ENCODE measurements at places on chromosomes 3 and 15. TPM values are rescaled to one million over a fixed set of nuclear protein-coding genes. Genes with fewer than 3 reads are reported as not detected.

DNA sequence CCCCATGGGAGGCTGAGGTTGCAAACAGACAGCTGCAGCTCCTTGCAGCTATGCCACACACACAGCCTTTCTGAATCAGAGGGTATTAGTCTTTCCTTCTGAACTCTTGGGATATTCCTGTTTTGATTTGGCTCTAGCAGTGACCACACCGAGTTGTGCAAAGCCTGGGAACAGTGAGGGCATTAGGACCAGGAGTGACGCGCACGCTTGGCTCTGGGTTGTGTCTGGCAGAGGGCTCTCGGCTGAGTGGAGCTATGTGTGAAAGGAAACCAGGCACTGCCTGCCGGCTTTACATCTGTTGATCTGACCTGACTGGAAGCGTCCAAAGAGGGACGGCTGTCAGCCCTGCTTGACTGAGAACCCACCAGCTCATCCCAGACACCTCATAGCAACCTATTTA, at the start of gene GALNT15:
TSS of gene GALNT15 (plus strand) at position 292 of the 400 bp plus-strand sequence. CDS start 472 bp downstream, outside the sequence.
- no peaks in the 10 kb centered on the region for H3K27me3 ChIP-seq
- peak within 1 kb of the TSS; percentile 51 for H3K27ac ChIP-seq
- peak within 1 kb of the TSS; percentile 18 for H3K4me3 ChIP-seq

- DNase-seq = no peak
- H3K4me1 ChIP-seq = peaks cover 50% of the 10 kb centered on the region
- no peaks in the 10 kb centered on the region for H3K36me3 ChIP-seq
- H3K4me3 ChIP-seq = no peak overlapping the region
- H3K27ac ChIP-seq = peak overlapping the region; percentile 74
Observed at GRCh38 chr3:187997490-187997889, 156.5 kb upstream of the LPP start.

CMTM8 gene
- total RNA-seq = 13.3 TPM

- peaks cover 30% of the 10 kb centered on the region for H3K4me1 ChIP-seq
- peaks cover 3% of the 10 kb centered on the region for H3K36me3 ChIP-seq
- H3K4me3 ChIP-seq = no peak overlapping the region
- H3K27ac ChIP-seq = peak overlapping the region; percentile 76
- H3K27me3 ChIP-seq = no peaks in the 10 kb centered on the region
Observed at GRCh38 chr15:70077188-70078147, 20.2 kb downstream of the TLE3 start.

CCDC33 gene
- not detected for total RNA-seq

CCDC39 gene
- not detected for total RNA-seq

DNA sequence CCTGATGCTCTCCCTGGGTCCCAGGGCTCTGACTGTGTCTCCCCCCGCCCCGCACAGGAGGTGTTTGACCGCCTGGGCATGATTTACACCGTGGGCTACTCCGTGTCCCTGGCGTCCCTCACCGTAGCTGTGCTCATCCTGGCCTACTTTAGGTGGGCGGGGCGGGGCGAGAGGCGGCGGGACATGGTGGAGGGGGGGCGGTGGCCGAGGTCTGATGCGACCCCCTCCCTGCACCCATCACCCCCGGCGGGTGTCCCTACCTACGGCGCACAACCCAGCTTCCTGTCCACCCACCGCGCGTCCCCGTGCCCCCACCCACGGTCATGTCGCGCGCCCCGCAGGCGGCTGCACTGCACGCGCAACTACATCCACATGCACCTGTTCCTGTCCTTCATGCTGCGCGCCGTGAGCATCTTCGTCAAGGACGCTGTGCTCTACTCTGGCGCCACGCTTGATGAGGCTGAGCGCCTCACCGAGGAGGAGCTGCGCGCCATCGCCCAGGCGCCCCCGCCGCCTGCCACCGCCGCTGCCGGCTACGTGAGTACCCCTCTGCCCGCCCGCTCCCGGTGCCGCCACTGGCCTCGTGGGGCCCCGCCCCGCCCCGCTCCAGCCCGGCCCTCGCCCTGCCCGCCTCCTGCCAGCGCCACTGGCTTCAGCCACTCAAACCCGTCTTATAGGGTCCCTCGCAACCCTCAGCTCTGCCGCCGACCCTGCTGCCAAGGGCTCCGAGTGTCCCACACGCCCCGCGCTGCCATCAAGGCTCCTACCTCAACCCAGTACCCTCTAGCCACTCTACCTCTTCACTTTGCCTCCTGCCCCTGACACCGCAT, 21.0 kb downstream of the PTH1R start:
- no peaks in the 10 kb centered on the region for H3K27me3 ChIP-seq
- DNase-seq = peak; percentile 20
- no peak overlapping the region for H3K4me3 ChIP-seq
- no peak overlapping the region for H3K27ac ChIP-seq

GRCh38 chr15:49038382-49038781, 7.9 kb downstream of the SECISBP2L start:
- H3K27ac ChIP-seq = no peak overlapping the region
- no peak for DNase-seq
- peaks cover 4% of the 10 kb centered on the region for H3K4me1 ChIP-seq
- no peak overlapping the region for H3K4me3 ChIP-seq
- H3K36me3 ChIP-seq = no peaks in the 10 kb centered on the region

GRCh38 chr15:32036971-32037370, 6.7 kb downstream of the CHRNA7 start:
- DNase-seq = no peak
- no peaks in the 10 kb centered on the region for H3K36me3 ChIP-seq
- no peaks in the 10 kb centered on the region for H3K4me1 ChIP-seq

- H3K36me3 ChIP-seq = no peaks in the 10 kb centered on the region
- H3K27ac ChIP-seq = no peak overlapping the region
- DNase-seq = no peak
Observed at GRCh38 chr15:64930778-64931371, 19.2 kb downstream of the ANKDD1A start.

C3orf38 gene
- total RNA-seq = 7.6 TPM

GRCh38 chr3:194574639-194575483, 58.4 kb downstream of the TMEM44 start:
- no peaks in the 10 kb centered on the region for H3K36me3 ChIP-seq
- H3K27ac ChIP-seq = no peak overlapping the region
- DNase-seq = peak; percentile 28
- no peaks in the 10 kb centered on the region for H3K4me1 ChIP-seq
- H3K4me3 ChIP-seq = no peak overlapping the region

MOBP gene
- not detected for total RNA-seq

GRCh38 chr3:134790065-134790464, 5.0 kb upstream of the EPHB1 start:
- H3K4me1 ChIP-seq = no peaks in the 10 kb centered on the region
- DNase-seq = no peak
- H3K27me3 ChIP-seq = no peaks in the 10 kb centered on the region
- H3K36me3 ChIP-seq = no peaks in the 10 kb centered on the region

- H3K27me3 ChIP-seq = no peaks in the 10 kb centered on the region
- H3K36me3 ChIP-seq = no peaks in the 10 kb centered on the region
- H3K4me3 ChIP-seq = no peak overlapping the region
- DNase-seq = no peak
- no peak overlapping the region for H3K27ac ChIP-seq
- peaks cover 11% of the 10 kb centered on the region for H3K4me1 ChIP-seq
Observed at GRCh38 chr3:51375571-51375970, 9.5 kb upstream of the MANF start.

GRCh38 chr15:52295421-52296001, at the start of gene MYO5C:
MYO5C (minus strand) TSS chr15:52295804; CDS start chr15:52295636, 168 bp downstream.
- no peak within 1 kb of the TSS for H3K27ac ChIP-seq
- H3K4me1 ChIP-seq = no peaks in the 10 kb centered on the region
- H3K36me3 ChIP-seq = no peaks in the 10 kb centered on the region
- H3K27me3 ChIP-seq = no peaks in the 10 kb centered on the region

- H3K27me3 ChIP-seq = no peaks in the 10 kb centered on the region
- H3K27ac ChIP-seq = no peak overlapping the region
- H3K4me1 ChIP-seq = no peaks in the 10 kb centered on the region
- H3K36me3 ChIP-seq = no peaks in the 10 kb centered on the region
- DNase-seq = no peak
- no peak overlapping the region for H3K4me3 ChIP-seq
Observed at GRCh38 chr3:195113536-195114425, 157.2 kb downstream of the XXYLT1 start.

GRCh38 chr3:62149962-62150361, 223.4 kb downstream of the FEZF2 start:
- H3K27me3 ChIP-seq = no peaks in the 10 kb centered on the region
- no peaks in the 10 kb centered on the region for H3K4me1 ChIP-seq
- H3K36me3 ChIP-seq = no peaks in the 10 kb centered on the region
- no peak overlapping the region for H3K4me3 ChIP-seq
- no peak overlapping the region for H3K27ac ChIP-seq
- DNase-seq = no peak

- no peak overlapping the region for H3K27ac ChIP-seq
- no peak overlapping the region for H3K4me3 ChIP-seq
- DNase-seq = no peak
- H3K4me1 ChIP-seq = no peaks in the 10 kb centered on the region
Observed at GRCh38 chr15:26287381-26287780, 424.3 kb upstream of the ATP10A start.

- H3K4me1 ChIP-seq = no peaks in the 10 kb centered on the region
- H3K27me3 ChIP-seq = no peaks in the 10 kb centered on the region
- no peak for DNase-seq
- peak overlapping the region; percentile 18 for H3K4me3 ChIP-seq
- no peak overlapping the region for H3K27ac ChIP-seq
- H3K36me3 ChIP-seq = no peaks in the 10 kb centered on the region
Observed at GRCh38 chr15:37204692-37205091, 104.3 kb upstream of the MEIS2 start.

DNA sequence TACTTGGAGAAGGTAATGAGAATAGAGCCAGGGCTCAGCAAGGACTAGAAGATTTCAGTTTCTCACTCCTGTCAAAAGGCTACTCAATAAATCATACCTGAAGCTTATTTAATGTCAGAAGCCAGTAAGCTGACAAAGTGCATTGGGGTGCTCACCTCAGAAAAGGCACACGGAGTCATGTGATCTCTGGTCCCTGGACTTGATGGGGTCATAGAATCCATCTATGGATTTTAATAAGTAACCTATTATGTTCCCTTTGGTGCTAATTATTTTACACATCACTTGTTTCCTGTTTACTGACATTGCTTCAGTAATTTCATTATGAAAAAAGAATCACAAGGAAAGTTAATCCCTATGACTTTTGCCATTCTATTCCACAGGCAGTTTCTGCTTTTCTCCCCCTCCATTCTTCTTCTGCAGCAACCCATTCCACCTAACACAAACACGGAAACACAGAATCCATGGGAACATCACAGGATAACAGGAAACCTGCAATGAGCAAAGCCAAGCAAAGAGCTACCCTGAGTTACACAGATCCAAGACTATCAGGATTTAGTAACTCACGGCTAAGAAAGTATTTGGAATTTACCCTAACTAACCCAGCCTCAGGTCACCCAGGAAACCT, 159.6 kb downstream of the MEIS2 start:
- H3K4me3 ChIP-seq = no peak overlapping the region
- no peak for DNase-seq
- H3K4me1 ChIP-seq = no peaks in the 10 kb centered on the region
- no peak overlapping the region for H3K27ac ChIP-seq

- H3K27me3 ChIP-seq = no peaks in the 10 kb centered on the region
- H3K27ac ChIP-seq = no peak overlapping the region
- DNase-seq = no peak
- H3K4me3 ChIP-seq = no peak overlapping the region
Observed at GRCh38 chr3:101994386-101994785, 145.1 kb downstream of the NFKBIZ start.

ZNF774 gene
- 2.1 TPM for total RNA-seq

DNA sequence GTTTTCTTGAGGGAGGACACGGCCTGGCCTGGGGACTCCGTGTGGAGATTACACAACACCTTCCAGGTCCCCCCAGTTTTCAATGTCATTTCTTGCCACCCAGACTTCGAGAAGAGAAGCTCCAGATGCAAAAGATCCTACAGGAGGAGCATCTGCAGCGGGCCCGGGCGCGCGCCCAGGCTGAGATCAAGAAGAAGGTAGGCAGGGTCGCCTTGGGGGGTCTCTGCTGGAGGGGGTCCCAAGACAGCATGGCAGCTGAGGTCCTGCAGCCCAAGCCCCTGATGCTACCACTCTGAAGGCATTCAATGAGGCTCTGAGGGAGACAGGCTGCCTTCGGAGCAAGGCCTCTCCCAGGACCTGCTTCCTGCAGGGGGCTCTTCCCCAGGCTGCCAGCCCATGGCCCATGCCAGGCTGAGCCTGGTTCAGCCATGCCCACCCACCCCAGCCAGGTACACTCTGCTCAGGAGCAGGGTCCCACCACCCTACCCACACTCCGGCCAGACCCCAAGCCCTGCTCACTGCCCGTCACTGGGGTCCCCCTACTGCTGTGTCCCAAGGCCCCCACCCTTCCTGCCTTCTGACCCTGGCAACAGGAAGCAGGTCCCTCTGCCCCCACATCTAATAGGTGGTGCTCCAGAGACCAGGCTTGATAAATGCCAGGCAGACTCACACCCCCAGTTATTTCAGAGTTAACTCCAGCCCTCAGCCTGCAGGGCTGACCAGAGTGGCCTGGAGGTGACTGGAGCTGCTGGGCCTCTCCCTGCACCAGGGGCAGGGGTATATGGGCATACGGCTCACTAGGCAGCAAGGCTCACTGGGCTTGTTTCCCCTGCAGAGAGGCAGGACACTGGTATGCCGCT, 40.0 kb downstream of the ZXDC start:
- H3K27me3 ChIP-seq = no peaks in the 10 kb centered on the region
- no peak overlapping the region for H3K27ac ChIP-seq
- H3K4me3 ChIP-seq = no peak overlapping the region
- peaks cover 16% of the 10 kb centered on the region for H3K4me1 ChIP-seq
- H3K36me3 ChIP-seq = peaks cover 24% of the 10 kb centered on the region

DNA sequence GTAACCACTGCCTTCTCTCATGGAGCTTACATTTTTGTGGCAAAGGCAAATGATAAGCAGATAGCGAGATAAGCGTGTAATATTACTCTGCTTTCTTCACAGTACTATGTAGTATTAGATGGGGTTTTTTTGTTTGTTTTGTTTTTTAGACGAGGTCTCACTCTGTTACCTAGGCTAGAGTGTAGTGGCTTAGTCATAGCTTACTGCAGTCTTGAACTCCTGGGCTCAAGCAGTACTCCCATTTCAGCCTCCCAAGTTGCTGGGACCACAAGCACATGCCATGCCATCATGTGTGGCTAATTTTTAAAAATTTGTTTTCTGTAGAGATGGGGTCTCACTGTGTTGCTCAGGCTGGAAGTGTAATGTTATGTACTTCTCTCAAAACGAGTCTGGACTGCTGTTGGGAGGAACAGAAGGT, 22.9 kb downstream of the MBNL1 start:
- no peaks in the 10 kb centered on the region for H3K36me3 ChIP-seq
- H3K4me3 ChIP-seq = no peak overlapping the region
- DNase-seq = no peak
